ENCODE measurements at places on chromosomes 7 and 10.

- DNase-seq, result no peak
These were observed 233.3 kb upstream of the MDFIC start for GRCh38 chr7:114688443-114689055.

DNA sequence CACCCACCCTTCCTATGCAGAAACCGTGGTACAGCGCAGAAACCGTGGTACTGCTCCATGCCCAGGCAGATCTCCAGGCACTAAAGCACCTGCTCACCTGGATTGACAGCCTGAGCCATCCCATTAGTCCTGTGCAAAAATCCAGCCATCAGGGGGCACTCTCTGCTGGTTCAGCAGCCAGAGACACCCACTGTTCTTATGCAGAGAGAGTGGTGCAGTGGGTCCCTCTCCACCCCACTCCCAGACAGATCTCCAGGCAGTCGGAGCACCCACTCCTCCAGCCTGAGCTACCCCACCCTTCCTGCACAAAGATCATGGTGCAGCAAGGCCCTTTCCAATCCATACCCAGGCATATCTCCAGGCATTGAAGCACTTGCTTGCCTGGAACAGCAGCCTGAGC is 219.8 kb downstream of the CTNNA3 start:
- no peak for DNase-seq

- DNase-seq, result no peak
These were observed 34.9 kb upstream of the TMEM248 start for GRCh38 chr7:66886152-66886551.

DNA sequence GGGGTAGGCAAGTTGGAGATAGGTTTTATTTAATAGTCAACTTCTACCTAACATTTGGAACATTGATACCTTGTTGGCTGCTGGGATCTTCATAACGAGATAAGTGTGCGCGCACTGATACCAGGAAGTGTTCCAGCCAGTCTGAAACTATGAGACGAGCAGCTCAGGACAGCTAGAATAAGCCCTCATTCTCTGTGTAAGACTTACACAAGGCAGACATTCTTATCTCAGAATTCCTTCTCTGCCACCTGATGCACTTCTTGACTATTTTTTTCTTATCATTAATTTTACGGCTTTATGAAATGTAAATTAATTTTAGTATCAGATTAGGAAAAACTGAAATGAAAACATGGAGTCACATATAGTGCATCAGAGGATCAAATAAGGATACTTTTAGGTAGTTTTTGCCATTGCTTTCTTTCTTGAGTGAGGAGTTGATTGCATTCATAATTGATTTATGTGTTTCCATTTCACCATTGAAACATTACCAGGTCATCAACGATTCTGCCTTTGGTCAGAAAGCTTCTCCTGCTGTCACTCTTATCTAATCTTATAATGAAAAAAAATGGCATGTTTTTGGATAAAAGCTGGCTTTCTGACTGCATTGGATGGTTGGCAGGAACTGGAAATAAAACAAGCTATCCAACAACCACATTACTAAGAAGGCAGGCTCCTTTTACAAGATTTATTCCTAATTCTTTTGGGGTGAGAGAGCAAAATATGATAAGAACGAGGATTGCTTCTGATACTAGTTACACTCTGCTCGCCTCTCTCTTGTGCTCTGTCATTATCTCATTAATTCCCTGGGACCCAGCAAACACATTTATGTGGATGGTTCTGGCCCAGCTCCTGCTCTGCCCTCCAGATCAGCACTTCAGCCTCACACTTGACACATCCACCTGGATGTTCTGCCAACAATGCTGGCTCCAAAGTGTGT is 40.4 kb upstream of the ABCB5 start:
- no peak for DNase-seq

GRCh38 chr10:83678850-83679249 is 460.5 kb upstream of the GHITM start:
- DNase-seq, result no peak

GRCh38 chr7:85290269-85290668 is 103.4 kb upstream of the SEMA3D start:
- no peak for DNase-seq

DNA sequence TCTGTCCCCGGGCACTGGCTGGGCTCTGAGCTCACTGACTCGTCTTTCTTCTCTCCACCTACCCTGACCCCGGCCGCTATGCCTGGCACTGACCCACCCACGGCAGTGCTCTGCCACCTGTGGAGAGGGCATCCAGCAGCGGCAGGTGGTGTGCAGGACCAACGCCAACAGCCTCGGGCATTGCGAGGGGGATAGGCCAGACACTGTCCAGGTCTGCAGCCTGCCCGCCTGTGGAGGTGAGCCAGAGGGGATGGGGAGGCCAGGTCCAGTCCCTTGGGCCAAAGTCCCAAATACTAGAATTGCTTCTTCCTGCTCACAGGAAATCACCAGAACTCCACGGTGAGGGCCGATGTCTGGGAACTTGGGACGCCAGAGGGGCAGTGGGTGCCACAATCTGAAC is 27.3 kb downstream of the TBATA start:
- DNase-seq, result no peak

Data from SJSA1 (cell line).